ENCODE measurements at places on chromosomes 5 and 9. TPM values are rescaled to one million over a fixed set of nuclear protein-coding genes. Genes with fewer than 3 reads are reported as not detected.

Gene LRRC19
- total RNA-seq, result not detected

Gene CAMK2A
- not detected for total RNA-seq

Gene FAM78A
- 37.4 TPM for total RNA-seq

Gene CDH9
- not detected for total RNA-seq

Gene MAPK9
- total RNA-seq, result 39.7 TPM

Gene ENG
- 17.7 TPM for total RNA-seq

Gene PCDHB7
- not detected for total RNA-seq

Gene LCN2
- not detected for total RNA-seq

Gene PLAC8L1
- total RNA-seq, result 0.36 TPM

Gene NMUR2
- total RNA-seq, result not detected

Gene SLC4A9
- not detected for total RNA-seq

Gene HTR4
- total RNA-seq, result not detected

Gene HACD4
- total RNA-seq, result 5.3 TPM

Gene PDE6A
- total RNA-seq, result not detected

Gene AKNA
- total RNA-seq, result 129 TPM

Gene COL27A1
- 11.4 TPM for total RNA-seq

Gene APC
- total RNA-seq, result 19.5 TPM

Gene C5orf58
- total RNA-seq, result not detected
